ENCODE measurements at places on chromosomes 4 and X. TPM values are rescaled to one million over a fixed set of nuclear protein-coding genes. Genes with fewer than 3 reads are reported as not detected.

DNA sequence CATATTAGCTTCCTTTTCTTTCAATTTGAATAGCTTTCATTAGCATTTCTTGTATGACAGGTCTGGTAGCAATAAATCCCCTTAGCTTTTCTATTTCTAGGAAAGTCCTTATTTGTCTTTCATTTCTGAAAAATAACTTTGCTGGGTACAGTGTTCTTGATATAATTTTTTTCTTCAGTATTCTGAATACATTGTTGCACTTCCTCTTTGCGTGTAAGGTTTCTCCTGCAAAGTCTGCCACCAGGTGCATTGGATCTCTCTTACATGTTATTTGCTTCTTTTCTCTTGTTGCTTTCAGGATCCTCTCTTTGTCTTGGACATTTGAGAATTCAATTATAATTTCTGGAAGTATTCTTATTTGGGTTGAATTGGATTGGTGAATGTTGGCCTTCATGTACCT, 663.7 kb downstream of the GRXCR1 start:
- no peaks in the 10 kb centered on the region for H3K27me3 ChIP-seq
- no peaks in the 10 kb centered on the region for H3K36me3 ChIP-seq
- H3K4me1 ChIP-seq = no peaks in the 10 kb centered on the region
- no peak overlapping the region for H3K4me3 ChIP-seq
- no peak for DNase-seq
- H3K27ac ChIP-seq = no peak overlapping the region

GRCh38 chrX:74353984-74354383, 50.0 kb downstream of the ZCCHC13 start:
- no peaks in the 10 kb centered on the region for H3K27me3 ChIP-seq
- H3K36me3 ChIP-seq = no peaks in the 10 kb centered on the region
- H3K4me3 ChIP-seq = no peak overlapping the region

- no peak overlapping the region for H3K4me3 ChIP-seq
- no peaks in the 10 kb centered on the region for H3K4me1 ChIP-seq
- no peaks in the 10 kb centered on the region for H3K36me3 ChIP-seq
- no peak for DNase-seq
- no peaks in the 10 kb centered on the region for H3K27me3 ChIP-seq
These were observed 559.1 kb downstream of the FSTL5 start for GRCh38 chr4:161604516-161605300.

- no peaks in the 10 kb centered on the region for H3K4me1 ChIP-seq
- no peak for DNase-seq
- H3K27ac ChIP-seq = no peak overlapping the region
- no peak overlapping the region for H3K4me3 ChIP-seq
- H3K27me3 ChIP-seq = no peaks in the 10 kb centered on the region
These were observed 71.4 kb downstream of the AREG start for GRCh38 chr4:74516303-74516702.

GRCh38 chr4:177680308-177680707, 238.1 kb upstream of the AGA start:
- H3K36me3 ChIP-seq = no peaks in the 10 kb centered on the region
- H3K4me3 ChIP-seq = no peak overlapping the region
- no peak overlapping the region for H3K27ac ChIP-seq
- no peaks in the 10 kb centered on the region for H3K27me3 ChIP-seq
- H3K4me1 ChIP-seq = no peaks in the 10 kb centered on the region
- no peak for DNase-seq

DNA sequence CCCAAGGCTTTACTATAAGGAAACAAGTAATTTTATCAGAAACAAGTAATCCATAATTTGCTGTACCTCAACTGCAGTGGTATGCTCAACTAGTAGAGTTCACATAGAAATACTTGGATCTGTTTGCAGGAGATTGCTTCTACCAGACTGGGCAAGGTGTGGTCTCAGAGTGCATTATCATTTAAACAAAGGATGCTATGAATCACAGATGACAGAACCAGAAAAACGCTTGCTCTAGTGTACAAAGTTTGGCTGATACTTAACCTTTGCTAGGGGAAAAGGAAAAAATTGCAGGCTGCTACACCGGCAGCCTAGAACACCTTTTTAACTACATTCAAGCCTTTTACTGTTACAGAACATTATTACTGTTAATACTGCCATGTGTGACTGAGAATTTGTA, 97.1 kb downstream of the ENOX2 start:
- H3K36me3 ChIP-seq = no peaks in the 10 kb centered on the region
- H3K4me1 ChIP-seq = no peaks in the 10 kb centered on the region
- no peak overlapping the region for H3K27ac ChIP-seq
- H3K4me3 ChIP-seq = no peak overlapping the region

- no peak for DNase-seq
- no peaks in the 10 kb centered on the region for H3K4me1 ChIP-seq
- H3K36me3 ChIP-seq = peaks cover 5% of the 10 kb centered on the region
These were observed 16.6 kb downstream of the LRPAP1 start for GRCh38 chr4:3515646-3516045.

DNA sequence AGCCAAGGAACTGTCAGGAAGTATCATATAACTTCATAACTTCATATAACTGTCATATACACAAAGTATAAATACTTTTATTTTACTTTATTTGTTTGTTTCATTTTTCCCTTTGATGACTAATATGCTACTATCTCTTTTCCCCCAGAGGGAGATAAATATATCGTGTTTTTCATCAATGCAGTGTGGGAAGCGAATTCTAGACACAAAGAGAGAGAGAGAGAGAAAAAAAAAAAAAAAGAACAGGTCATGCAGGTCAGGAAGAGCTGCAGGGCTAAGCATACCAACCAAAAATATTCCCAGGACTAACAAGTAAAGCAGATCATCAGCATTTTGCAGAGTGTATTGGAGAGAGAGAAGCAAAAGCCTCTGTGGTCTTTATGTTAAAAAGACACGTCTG, 1849.2 kb downstream of the STIM2 start:
- H3K27ac ChIP-seq = no peak overlapping the region
- H3K4me1 ChIP-seq = no peaks in the 10 kb centered on the region
- no peaks in the 10 kb centered on the region for H3K36me3 ChIP-seq
- no peak for DNase-seq
- no peaks in the 10 kb centered on the region for H3K27me3 ChIP-seq

DNA sequence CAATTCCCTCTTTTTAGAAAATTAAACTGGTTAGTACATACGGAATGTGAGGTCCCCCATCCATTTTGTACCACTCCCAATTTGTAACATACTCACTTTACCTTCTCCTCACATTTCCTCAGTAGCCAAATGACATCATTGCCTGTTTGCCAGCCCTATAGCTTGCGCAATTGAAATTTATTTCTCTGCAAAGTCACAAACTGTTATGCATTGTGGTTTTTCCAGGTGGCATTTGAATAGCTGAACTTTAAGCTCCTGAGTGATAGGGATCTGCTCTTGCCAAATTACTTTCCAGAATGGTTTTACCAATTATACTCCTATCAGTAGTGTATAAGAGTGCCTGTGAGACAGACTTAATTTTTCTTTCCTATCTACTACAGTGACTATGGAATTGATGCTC, 7.7 kb downstream of the COL4A5 start:
- no peaks in the 10 kb centered on the region for H3K27me3 ChIP-seq
- no peak overlapping the region for H3K27ac ChIP-seq
- DNase-seq = no peak
- H3K36me3 ChIP-seq = no peaks in the 10 kb centered on the region
- no peaks in the 10 kb centered on the region for H3K4me1 ChIP-seq
- H3K4me3 ChIP-seq = no peak overlapping the region

DNA sequence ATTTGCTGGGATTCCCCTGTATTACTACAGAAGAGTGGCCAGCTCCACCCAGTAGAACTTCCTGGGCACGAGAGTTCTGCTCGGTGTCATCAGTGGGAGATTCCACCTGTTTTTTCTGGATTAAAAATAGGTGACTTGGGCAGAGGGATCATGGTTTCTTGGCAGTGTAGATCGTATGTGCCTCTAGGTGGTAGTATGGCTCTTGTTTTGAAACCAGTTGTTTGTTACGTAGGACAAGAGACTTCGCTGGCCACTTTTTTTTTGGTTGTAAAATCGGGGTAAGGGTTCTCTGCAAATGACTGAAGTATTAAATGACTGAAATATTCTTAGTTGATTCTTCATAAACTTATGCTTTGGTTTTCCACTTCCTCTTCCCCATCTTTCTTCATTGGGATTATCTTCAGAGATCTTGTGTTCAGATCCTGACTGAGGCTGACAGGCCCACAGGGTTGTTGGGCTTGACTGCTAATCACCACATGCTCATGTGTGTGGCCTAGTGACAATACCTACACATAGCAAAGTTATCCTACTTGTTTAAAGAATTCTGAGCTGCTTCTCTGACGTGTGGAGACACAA, 43.8 kb upstream of the WDR1 start:
- H3K4me3 ChIP-seq = no peak overlapping the region
- no peak overlapping the region for H3K27ac ChIP-seq
- H3K4me1 ChIP-seq = no peaks in the 10 kb centered on the region
- H3K36me3 ChIP-seq = no peaks in the 10 kb centered on the region
- H3K27me3 ChIP-seq = no peaks in the 10 kb centered on the region
- DNase-seq = no peak

DNA sequence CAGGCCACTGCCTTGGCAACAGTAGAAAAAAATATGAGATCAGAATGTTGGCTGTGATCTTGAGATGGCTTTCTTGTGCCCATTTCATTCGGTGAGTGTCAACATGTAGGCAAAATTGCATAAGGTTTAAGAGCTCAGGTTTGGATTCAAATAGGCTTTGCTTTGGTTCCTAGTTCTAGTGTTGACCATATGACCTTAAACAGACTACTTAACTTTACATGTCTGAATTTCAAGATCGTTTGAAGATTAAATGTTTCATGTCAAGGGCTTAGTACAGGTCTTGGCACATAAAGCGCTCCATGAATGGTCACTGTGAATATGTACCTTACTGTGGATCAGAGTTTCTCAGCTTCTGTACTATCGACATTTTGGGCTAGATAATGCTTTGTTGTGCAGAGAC, 204.2 kb downstream of the MGST2 start:
- DNase-seq = no peak
- H3K36me3 ChIP-seq = no peaks in the 10 kb centered on the region
- no peak overlapping the region for H3K4me3 ChIP-seq
- H3K27ac ChIP-seq = no peak overlapping the region

DNA sequence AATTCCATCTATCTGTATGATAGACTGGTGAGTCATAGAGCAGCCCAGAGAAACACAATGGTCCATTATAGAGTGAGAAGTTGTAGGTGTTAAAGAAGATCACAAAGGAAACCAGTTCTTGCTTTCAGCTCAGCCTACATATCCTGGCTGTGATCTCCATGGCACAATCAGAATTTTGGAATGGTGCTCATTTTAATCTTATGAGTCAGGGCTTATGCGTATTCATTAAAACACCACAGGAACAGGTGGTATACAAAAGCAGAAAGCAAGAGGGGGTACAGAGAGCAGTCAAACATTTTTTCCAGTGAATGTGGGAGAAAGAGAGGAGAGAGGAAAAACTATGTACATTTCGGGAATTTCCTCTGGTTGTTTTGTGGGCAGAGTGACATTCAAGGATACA, 126.9 kb downstream of the MFAP3L start:
- no peaks in the 10 kb centered on the region for H3K27me3 ChIP-seq
- no peak overlapping the region for H3K4me3 ChIP-seq
- no peak overlapping the region for H3K27ac ChIP-seq
- no peak for DNase-seq
- H3K4me1 ChIP-seq = no peaks in the 10 kb centered on the region
- H3K36me3 ChIP-seq = no peaks in the 10 kb centered on the region

- H3K36me3 ChIP-seq = no peaks in the 10 kb centered on the region
- no peak for DNase-seq
- H3K4me1 ChIP-seq = no peaks in the 10 kb centered on the region
These were observed 31.0 kb downstream of the SLC10A6 start for GRCh38 chr4:86818211-86818610.

GRCh38 chr4:1297456-1298325, 8.0 kb downstream of the MAEA start:
- no peak overlapping the region for H3K27ac ChIP-seq
- H3K4me3 ChIP-seq = no peak overlapping the region
- no peaks in the 10 kb centered on the region for H3K36me3 ChIP-seq
- no peaks in the 10 kb centered on the region for H3K27me3 ChIP-seq
- DNase-seq = no peak
- peaks cover 14% of the 10 kb centered on the region for H3K4me1 ChIP-seq

The ARMCX1 gene
- 34.3 TPM for total RNA-seq

The CXCL3 gene
- total RNA-seq = not detected

The RPL36A gene
- 1,912 TPM for total RNA-seq

The GABRA4 gene
- total RNA-seq = under 0.01 TPM

The MAGEA1 gene
- total RNA-seq = not detected

The TASL gene
- not detected for total RNA-seq

The RNF128 gene
- 5.0 TPM for total RNA-seq

The CT45A5 gene
- total RNA-seq = not detected
